Activated CD4-positive, alpha-beta T cell treated with anti-CD3 and anti-CD28 coated beads, Interleukin-2, Interleukin-6, amounts not matched to agents 100 ng/mL and 50 ng/mL, durations not matched to agents 16 hours and 8 hours (primary cell): ENCODE measurements at places on chromosomes 6 and 20.

GRCh38 chr20:51497542-51498467 lies 44.7 kb downstream of the NFATC2 start:
- peak; percentile 71 for DNase-seq

DNA sequence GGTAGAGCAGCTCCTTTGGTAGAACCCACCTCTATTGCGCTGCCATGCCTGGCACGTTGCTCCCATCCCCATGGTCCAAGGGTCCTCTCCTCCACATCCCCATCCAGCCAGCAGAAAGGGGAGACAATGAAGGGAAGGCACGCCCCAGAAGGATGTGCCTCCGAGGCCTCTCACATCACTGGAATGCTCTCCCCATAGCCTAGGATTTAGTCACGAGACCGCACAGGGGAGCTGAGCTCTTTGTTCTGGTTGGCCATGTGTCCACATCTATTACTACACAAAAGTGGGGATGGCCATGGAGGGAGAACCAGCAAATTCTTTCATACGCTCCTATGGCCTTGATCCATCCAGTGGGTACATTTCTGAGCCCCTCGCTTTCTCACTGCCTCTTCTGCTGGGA lies 60.5 kb upstream of the SALL4 start:
- no peak for DNase-seq

DNA sequence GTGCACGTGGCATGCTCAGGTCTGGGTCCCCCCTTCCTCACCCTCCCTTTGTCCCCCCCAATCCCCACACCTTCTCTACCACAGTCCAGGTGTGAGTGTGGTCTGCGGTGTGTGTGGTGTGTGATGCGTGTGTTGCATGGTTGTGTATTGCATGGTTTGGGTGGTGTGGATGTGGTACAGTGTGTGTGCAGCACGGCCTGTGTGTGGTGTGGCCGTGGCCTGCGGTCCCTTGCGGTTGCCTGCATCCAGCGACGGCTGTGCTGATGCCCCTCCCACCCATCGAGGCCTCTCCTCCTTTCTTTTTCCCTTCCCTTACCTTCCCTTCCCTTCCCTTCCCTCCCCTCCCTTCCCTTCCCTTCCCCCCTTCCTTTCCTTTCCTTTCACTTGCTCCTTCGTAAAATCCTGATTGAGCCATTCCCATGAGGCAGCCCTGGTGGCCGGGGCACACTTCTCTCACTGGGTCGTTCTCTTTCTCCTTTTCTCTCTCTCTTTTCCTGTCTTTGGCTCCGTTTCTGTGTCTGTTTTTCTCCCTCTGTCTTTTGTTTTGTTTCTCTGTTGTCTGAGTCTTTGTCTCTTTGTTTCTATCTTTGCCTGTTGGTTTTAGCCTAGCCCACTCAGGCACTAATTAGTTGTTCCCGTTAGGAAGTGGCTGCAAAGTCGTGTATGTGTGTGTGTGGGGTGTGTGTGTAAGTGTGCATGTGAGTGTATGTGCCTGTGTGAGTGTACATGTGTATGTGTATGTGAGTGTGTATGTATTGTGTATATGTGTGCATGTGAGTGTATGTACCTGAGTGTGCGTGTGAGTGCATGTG lies 65.7 kb downstream of the SRC start:
- no peak for DNase-seq

GRCh38 chr20:2195614-2196013 lies 94.0 kb downstream of the STK35 start:
- no peak for DNase-seq

- DNase-seq: no peak
These were observed 52.1 kb downstream of the EDN3 start for GRCh38 chr20:59352541-59352940.

DNA sequence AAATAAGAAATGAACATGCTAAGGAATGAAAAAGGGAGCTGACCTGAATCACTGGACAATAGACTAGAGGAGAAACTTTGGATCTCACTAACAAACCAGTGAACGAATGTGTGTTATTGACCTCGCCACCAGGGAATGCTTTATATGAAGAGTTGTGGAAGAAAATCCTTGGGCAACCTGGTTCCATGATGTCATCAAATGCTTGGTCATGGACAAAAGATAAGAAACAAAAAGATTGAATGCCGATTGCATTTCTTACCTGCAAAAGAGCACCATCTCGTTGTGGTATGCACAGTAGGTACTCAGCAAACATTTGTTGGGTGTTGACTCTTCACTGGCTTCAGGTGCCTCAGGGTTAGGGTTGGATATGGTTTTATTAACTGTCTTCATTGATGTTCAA lies 165.2 kb upstream of the TSHZ2 start:
- DNase-seq: no peak

DNA sequence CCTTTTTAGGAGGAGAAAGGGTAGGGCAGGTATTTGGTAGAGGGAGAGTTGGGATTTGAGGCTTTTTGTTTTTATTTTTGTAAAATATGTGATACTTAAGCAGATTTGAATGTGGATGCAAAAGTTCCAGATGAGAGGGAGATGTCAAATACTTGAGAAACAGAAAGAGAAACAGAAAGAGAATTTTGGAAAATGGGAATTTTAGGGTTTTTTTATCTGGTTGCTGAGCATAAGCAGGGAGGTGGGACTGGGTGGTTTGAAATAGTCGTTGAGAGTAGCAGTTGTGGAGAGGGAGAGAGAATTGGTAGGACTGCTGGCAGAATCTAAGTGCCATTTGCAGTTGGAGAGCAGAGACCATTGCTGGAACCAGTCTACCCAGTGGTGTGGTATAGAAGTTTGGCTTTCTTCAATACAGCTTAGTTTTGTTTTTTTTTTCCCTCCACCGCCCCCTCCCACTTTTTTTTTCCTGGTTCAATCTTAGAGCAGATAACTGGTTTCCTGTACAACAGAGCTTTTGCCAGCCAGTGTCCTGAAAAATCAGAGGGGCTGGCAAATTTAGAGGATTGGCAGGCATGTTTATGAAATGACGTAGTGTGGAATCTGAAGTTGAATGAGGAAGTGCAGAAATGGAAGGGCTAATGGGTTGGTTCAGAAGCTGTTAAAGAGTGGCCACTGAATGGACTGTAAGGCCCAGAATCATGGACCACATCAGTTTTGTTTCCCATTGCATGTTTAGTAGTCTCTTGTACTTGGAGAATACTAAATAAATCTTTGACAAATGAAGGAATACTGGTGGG lies 68.7 kb downstream of the ATRN start:
- DNase-seq: no peak

DNA sequence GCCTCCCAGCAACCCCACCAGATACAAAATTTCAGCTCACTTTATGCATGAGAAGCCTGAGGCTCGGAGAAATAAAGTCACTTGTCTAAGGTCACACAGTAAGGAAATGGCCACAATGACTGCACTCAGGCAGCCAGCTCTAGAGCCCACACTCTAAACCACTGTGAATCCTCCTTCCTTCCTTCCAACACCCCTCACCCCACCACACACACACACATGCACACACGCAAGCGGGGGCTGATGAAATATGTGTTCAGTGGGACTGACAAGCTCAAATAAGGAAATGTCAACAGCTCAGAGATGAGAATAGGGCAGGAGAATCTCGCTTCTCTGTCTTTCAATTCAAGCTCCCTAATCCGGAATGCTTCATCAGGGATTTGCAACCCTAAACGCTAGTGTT lies 6.0 kb upstream of the BPIFA1 start:
- DNase-seq: peak; percentile 4

DNA sequence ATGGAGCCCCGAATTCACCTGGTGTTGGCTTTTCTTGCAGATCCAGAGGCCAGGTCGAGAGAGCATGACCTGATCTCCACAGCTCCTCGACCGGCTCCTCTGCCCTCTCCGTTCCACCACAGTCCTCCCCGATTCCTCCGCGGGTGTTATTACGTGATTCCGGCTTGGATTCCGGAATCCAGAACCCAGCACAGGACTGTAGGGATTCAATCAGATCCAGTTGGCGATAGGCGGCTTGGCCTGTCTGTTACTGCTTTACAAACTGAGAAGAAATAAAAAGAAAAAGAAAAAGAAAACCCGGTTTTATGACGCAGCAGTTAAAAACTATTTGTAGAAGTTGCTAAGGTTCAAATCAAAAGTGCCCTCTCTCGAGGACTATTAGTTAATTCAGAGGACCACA lies 222.7 kb downstream of the EYA2 start:
- DNase-seq: no peak

GRCh38 chr6:160967351-160967750 lies 24.2 kb upstream of the MAP3K4 start:
- no peak for DNase-seq

GRCh38 chr20:46022411-46023147 lies 6.4 kb upstream of the SLC12A5 start:
- DNase-seq: peak; percentile 88

GRCh38 chr20:21395666-21396598 lies 1.4 kb downstream of the NKX2-4 start:
- peak; percentile 48 for DNase-seq

DNA sequence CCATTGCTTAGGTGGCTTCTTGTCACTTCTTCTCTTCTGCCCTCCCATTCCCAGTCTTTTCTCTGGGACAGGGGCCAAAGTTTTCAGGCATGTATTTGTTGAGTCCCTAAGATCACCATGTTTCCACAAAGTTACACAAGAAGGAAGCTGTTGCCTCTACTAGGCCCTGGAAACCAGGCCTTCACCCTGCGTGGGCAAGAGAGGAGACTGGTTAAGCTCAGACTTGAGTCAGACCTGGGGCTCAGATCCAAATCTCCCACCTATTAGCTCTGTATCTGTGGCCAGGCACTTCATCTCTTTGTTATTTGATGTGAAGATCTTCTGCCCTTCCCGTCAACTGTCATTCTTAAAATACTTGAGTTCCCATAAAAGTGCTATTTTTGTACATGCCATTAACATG lies 154.6 kb downstream of the SASH1 start:
- DNase-seq: no peak

- DNase-seq: no peak
These were observed 224.3 kb downstream of the BTBD9 start for GRCh38 chr6:38415231-38416005.

DNA sequence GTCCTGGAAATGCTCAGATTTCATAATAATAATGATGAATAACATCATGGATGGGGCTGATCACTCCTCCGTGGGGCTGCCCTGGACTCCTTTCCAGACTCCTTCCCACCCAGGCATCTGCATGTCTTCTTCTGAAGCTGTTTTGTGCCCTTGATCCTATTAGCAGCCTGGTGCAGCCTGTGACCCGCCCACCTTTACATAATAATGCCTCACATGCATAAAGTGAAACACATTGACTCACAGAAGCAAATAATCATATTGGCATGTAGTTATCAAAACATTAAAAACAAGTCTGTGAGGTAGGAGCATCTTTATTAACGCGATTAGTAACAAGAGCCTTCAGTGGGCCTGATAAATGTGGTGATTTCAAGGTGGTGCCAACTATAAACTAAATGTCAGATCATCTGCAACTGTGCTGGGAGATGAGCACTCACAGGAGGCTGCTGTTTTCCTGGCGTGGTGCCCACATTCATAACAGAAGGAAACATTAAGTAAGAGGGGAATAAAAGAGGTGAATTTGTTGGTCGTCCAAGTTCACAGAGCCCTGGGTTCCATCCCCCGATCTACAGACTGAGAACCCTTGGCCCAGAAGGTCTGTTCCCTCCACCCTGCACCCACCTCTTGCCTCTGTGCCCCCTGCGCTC lies 344.7 kb downstream of the CDH4 start:
- no peak for DNase-seq

DNA sequence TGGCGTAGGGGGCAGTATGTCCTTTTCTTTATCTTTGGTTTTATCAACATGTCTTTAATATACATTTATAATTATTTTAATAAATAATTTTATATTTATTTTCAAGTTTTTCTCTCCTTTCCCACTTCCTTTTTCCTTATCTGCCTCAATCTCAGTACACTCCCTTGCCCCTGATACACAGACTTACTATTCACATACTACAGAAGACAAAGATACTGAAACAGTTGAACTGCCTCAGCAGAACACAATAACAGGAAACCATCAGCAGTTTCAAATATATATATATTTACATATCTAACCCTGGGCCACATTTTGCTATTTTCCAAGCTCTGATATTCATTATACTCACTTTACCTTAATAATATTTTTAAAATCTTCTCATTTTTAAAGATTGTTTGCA lies 19.8 kb downstream of the IBTK start:
- DNase-seq: no peak

- DNase-seq: peak; percentile 70
These were observed 54.5 kb downstream of the IPCEF1 start for GRCh38 chr6:154301839-154302752.

- DNase-seq: no peak
These were observed 241.6 kb upstream of the RUNX2 start for GRCh38 chr6:45086360-45087084.

DNA sequence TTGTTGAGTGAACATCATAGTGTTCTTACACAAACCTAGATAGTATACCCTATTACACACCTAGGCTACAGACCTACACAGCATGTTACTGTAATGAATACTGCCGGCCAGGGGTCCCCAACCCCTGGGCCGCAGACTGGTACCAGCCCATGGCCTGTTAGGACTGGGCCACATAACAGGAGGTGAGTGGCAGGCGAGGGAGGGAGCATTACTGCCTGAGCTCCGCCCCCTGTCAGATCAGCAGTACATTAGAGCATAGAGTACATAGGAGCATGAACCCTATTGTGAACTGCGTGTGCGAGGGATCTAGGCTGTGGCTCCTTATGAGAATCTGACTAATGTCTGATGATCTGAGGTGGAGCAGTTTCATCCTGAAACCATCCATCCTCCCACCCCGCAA lies 126.3 kb downstream of the PRND start:
- DNase-seq: no peak

DNA sequence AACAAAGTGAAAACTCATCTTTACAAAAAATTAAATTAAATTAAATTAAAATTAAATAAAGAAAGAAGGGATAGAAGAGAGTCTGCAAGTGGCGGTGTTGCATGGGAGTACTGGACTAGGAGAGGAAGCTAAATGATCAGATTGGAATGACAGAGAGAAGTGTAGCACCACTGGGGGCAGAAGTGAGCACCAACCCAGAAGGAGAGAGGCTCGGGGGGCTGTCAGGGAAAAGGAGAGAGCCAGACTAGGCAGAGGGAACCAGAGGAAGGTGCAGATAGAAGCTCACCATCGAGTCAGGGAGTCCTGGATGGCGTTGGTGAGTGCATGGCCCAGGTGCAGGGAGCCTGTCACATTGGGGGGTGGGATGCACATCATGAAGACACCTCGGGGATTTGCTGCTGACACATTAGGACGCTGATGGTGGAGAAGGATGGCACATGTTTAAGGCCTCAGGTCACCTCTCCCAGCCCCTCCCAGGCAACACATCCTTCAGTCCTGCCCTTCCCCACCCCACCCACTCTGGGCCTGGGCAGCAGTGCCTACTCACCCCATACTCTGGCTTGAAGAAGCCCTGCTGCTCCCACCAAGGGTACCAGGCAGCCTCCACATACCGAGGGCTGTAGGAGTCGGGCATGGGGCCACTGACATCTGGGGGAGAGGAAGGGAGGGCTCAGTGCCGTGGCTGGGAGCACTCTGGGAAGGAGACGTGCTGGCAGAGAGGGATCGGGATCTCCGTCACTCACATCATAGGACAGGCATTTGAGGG lies 4.0 kb downstream of the VARS1 start:
- peak; percentile 56 for DNase-seq

DNA sequence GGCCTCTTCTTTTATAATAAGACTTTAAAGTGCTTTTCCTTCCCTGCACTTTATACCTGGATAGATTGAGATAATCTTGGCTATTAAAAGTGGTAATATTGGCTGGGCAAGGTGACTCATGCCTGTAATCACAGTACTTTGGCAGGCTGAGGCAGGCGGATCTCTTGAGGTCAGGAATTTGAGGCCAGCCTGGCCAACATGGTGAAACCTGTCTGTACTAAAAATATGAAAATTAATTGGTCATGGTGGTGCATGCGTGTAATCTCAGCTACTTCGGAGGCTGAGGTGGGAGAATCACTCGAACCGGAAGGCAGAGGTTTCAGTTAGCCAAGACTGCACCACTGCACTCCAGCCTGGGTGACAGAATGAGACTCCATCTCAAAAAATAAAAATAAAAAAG lies 197.1 kb upstream of the RGS17 start:
- no peak for DNase-seq
